ENCODE measurements at places on chromosomes 13 and 19. TPM values are rescaled to one million over a fixed set of nuclear protein-coding genes. Genes with fewer than 3 reads are reported as not detected.

DNA sequence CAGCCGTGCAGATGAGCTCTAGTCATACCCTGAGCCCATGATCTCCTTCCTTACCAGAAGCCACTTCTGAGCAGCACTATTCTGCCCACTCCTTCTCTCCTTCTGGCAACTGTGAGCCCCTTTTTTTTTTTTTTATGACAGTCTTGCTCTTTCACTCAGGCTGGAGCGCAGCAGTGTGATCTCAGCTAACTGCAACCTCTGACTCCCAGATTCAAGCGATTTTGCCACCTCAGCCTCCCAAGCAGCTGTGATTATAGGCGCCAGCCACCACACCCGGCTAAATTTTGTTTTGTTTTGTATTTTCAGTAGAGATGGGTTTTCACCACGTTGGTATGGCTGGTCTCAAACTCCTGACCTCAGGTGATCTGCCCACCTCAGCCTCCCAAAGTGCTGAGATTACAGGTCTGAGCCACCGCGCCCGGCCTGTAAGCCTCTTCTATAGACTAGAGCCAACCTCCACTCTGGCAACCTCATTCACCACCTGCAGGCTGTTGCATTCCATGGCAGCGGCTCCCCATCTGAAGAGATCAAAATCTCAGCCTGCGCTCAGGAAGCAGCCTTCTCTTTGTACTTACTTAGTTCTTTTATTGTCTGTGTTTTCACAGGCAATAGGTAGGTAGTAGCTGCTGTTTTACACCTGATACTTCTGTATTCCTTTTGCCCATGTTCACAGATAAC lies 34.8 kb upstream of the NDFIP2 start:
- DNase-seq = no peak
- H3K27ac ChIP-seq = no peak overlapping the region
- no peaks in the 10 kb centered on the region for H3K36me3 ChIP-seq

DNA sequence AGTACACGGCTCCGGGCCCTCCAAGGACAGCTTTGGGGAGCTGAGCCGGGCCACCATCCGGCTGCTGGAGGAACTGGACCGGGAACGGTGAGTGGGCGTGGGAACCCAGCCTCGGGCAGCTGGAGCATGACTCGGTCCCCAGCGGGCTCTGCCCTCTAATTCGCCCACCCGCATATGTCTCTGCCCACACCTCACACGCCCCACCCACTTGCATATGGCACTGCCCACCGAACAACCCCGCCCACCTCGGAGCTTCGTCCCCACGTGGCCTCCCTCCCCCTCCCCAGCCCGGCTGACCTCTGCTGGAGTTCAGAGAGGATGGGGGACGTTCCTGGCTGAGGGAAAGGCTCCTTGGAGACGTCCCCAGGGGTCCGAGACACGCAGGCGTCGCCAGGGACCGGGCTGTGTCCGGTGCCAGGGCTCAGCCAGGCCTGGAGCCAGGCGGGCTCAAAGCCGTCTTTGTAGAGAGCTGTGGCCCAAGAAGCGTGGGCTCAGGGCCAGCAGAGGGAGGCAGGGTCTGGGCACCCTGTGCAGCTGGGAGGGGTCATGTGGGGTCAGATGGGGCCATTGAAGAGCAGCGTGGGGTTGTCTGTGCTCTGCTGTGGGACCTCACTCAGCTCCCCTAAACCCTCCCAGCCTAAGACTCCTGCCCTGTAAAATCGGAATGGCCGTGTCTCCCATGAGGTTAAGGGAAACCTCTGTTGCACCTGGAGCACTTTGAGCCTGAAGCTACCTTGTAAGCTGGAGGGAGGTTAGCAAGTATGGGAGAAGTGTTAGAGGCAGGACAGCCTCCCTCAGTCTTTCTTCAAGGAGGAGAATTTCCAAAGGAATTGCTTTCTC lies 3.8 kb downstream of the APC2 start:
- no peaks in the 10 kb centered on the region for H3K36me3 ChIP-seq
- no peaks in the 10 kb centered on the region for H3K4me1 ChIP-seq
- no peak for DNase-seq
- peaks cover 98% of the 10 kb centered on the region for H3K27me3 ChIP-seq
- H3K27ac ChIP-seq = no peak overlapping the region

DNA sequence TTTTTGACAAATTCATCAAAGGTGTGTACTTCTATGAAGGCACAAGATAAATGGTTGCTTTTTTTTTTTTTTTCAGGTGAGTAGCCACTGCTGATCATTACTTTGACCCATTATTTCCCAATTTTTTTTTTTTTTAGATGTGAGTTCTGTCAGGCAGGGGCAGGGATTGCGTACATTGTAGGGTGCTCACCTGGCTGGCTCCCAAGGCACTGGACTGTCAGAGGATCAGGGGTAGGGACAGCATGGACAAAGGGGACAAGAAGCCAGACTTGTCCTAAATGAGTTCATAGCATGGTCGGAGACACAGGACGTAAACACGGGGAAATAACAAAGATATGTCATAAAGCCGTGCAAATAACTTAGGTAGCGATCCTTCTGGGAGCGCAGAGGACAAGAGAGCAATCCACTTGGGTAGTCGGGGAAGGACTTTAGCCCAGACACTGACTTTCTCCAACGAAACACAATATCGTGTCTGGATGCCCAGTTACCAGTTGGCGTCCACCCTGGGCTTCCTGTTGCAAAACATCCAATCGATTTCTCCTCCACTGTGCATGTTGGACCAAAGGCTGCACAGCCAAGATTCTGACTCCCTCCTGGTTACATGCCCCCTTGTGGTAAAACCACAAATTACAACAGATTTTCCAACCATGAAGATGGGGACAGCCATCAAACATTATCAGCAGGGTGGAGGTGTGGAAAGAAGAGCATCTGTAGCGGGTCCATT lies 27.5 kb upstream of the KATNAL1 start:
- no peaks in the 10 kb centered on the region for H3K27me3 ChIP-seq
- no peak overlapping the region for H3K27ac ChIP-seq
- DNase-seq = peak; percentile 45
- H3K4me3 ChIP-seq = no peak overlapping the region
- H3K36me3 ChIP-seq = no peaks in the 10 kb centered on the region

DNA sequence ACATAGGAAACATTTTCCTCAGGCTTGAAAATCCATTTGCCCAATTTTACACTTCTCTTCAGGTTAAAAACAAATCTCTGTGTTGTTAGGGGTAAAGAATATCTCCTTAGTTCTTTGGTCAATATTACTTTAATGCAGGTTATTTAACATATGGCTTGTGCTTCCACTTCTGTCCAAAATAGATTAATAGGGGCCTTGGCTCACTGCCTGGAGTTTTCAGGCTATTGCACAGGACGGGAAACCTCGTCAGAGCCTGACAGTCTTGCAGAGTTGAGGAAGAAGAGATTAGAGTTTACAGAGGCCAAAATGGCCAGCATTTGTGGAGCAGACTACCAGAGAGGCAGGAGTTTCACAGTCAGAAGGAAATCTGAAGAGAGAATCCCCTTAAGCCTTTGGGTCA lies 863.9 kb upstream of the GPC6 start:
- H3K27me3 ChIP-seq = no peaks in the 10 kb centered on the region
- no peaks in the 10 kb centered on the region for H3K4me1 ChIP-seq
- no peaks in the 10 kb centered on the region for H3K36me3 ChIP-seq
- no peak overlapping the region for H3K27ac ChIP-seq
- no peak overlapping the region for H3K4me3 ChIP-seq

DNA sequence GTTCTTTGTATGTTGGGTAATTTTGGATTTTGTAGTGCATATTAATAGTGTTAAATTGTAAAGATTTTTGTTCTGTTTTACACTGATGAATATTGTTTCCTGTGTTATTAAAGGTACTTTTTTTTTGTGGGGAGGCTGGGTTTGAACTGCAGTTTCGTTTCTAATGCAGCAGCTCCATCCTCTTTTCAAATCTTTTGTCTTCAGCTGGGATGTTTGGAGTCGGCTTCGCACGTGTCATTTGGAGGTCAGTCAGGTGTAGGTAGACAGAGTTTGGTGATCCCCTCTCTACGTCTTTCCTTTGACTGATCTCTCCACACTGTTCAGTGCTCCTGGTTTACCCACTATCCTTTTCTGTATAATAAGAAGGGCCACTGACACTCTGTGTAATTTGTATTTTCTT lies 30.3 kb downstream of the TDRD3 start:
- H3K36me3 ChIP-seq = no peaks in the 10 kb centered on the region
- H3K4me1 ChIP-seq = no peaks in the 10 kb centered on the region
- no peak overlapping the region for H3K4me3 ChIP-seq
- no peaks in the 10 kb centered on the region for H3K27me3 ChIP-seq

GRCh38 chr13:113216254-113217048 lies 7.0 kb downstream of the CUL4A start:
- H3K27me3 ChIP-seq = no peaks in the 10 kb centered on the region
- no peak overlapping the region for H3K4me3 ChIP-seq
- peak overlapping the region; percentile 90 for H3K27ac ChIP-seq
- peak; percentile 88 for DNase-seq
- H3K4me1 ChIP-seq = peaks cover 31% of the 10 kb centered on the region

GRCh38 chr19:29547361-29547960 lies 21.7 kb downstream of the VSTM2B start:
- H3K36me3 ChIP-seq = no peaks in the 10 kb centered on the region
- H3K4me1 ChIP-seq = no peaks in the 10 kb centered on the region
- no peaks in the 10 kb centered on the region for H3K27me3 ChIP-seq
- H3K4me3 ChIP-seq = no peak overlapping the region
- no peak overlapping the region for H3K27ac ChIP-seq

DNA sequence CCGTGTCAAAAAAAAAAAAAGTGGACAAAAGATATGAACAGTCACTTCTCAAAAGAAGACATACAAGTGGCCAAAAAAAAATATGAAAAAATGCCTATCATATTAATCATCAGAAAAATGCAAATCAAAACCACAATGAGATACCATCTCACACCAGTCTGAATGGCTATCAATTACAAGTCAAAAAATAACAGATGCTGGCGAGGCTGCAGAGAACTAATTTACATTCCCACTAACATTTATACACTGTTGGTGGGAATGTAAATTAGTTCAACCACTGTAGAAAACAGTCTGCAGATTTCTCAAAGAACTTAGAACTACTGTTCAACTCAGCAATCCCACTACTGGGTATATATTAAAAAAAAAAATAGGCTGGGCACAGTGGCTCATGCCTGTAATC lies 26.5 kb upstream of the FOXO1 start:
- no peaks in the 10 kb centered on the region for H3K36me3 ChIP-seq
- DNase-seq = peak; percentile 10
- H3K4me3 ChIP-seq = no peak overlapping the region

GRCh38 chr19:11227195-11227886 lies 12.1 kb upstream of the ANGPTL8 start:
- H3K4me1 ChIP-seq = peaks cover 6% of the 10 kb centered on the region
- no peak overlapping the region for H3K4me3 ChIP-seq
- H3K27me3 ChIP-seq = no peaks in the 10 kb centered on the region
- DNase-seq = no peak
- H3K27ac ChIP-seq = no peak overlapping the region

GRCh38 chr19:45765702-45766295 lies 3.3 kb downstream of the SIX5 start:
- no peak overlapping the region for H3K4me3 ChIP-seq
- no peaks in the 10 kb centered on the region for H3K36me3 ChIP-seq
- peak overlapping the region; percentile 98 for H3K27ac ChIP-seq
- H3K4me1 ChIP-seq = peaks cover 48% of the 10 kb centered on the region
- DNase-seq = no peak

DNA sequence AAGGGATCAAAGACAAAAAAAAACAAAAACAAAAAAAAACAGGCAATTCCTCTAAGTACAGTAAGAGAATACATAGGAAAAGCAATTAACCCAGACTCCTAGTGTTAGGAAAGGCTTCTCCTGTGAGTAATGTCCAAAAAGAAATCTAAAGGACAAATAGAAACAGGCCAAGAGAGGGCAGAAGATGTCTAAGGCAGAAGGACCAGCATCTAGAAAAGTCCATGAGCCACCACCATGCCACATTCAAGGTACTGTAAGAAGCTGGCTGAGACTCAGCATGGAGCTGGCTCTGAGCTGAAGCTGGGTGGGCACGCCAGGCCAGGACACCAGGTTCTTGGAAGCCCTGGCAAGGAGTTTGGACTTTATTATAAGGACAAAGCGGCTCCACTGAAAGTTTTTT lies 118.1 kb upstream of the FRY start:
- H3K4me3 ChIP-seq = no peak overlapping the region
- H3K27me3 ChIP-seq = no peaks in the 10 kb centered on the region
- H3K36me3 ChIP-seq = no peaks in the 10 kb centered on the region
- no peaks in the 10 kb centered on the region for H3K4me1 ChIP-seq
- DNase-seq = no peak

DNA sequence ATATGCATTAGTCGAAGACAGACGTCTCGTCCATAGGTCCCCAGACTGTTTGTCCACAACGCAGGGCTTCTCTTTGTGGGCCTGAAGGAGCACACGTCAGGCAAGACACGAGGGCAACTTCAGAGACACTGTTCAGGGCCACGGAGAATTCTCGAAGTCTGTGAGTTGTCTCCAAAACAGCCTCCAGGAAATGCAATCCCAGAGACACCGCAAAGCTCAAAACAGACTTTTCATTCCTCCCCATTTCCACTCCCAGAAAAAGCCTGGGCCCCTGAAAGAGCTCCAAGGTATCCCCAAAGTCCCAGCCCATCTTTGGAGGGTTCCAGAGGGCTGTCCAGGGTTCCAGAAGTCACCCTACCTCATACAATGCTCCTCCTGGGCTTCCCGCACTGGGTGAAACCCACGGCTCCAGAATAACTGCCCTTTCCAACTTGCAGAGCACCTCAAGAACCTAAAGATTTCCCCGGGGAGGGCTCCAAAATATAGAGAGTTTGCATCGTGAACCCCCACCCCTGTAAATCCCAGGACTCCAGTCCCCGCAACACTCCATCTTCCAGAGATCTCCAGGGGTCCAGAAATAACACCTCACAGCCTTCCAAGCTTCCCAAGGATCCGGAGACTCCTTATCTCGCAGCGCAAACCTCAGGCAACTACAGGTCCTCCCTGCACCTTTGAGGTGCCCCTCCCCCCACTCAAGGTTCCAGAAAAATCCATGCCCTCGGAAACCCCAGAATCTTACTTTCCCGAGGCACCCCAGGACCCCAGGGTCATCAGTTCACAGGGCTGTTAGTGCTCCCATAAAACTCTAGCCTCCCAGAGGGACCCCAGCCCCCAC lies 687 bp upstream of the FTL start:
- H3K4me1 ChIP-seq = peaks cover 17% of the 10 kb centered on the region
- peak overlapping the region; percentile 62 for H3K4me3 ChIP-seq
- peak overlapping the region; percentile 82 for H3K27ac ChIP-seq
- H3K27me3 ChIP-seq = no peaks in the 10 kb centered on the region

GRCh38 chr13:112341976-112342735 lies 34.0 kb upstream of the SPACA7 start:
- H3K4me1 ChIP-seq = no peaks in the 10 kb centered on the region
- no peak overlapping the region for H3K27ac ChIP-seq
- no peak for DNase-seq
- no peaks in the 10 kb centered on the region for H3K36me3 ChIP-seq
- H3K4me3 ChIP-seq = no peak overlapping the region

ARMC6 gene
- 34.6 TPM for total RNA-seq

COG3 gene
- 82.9 TPM for total RNA-seq

COX6B2 gene
- not detected for total RNA-seq

ZNF837 gene
- 9.1 TPM for total RNA-seq

CILP2 gene
- 7.5 TPM for total RNA-seq

TLE2 gene
- 95.9 TPM for total RNA-seq
